ENCODE measurements at places on chromosomes 13 and 19.
A peak's percentile ranks its signal among the peaks of the same experiment; 100 is the strongest.

GRCh38 chr13:98466634-98467236 is 110.2 kb downstream of the STK24 start:
- peak; percentile 66 for DNase-seq

- no peak for DNase-seq
Measured at GRCh38 chr13:78323848-78324247, 279.5 kb downstream of the POU4F1 start.

- no peak for DNase-seq
Measured at GRCh38 chr13:53411463-53411862, 382.9 kb downstream of the OLFM4 start.

GRCh38 chr13:72181661-72182060 is 314.7 kb upstream of the DACH1 start:
- no peak for DNase-seq

DNA sequence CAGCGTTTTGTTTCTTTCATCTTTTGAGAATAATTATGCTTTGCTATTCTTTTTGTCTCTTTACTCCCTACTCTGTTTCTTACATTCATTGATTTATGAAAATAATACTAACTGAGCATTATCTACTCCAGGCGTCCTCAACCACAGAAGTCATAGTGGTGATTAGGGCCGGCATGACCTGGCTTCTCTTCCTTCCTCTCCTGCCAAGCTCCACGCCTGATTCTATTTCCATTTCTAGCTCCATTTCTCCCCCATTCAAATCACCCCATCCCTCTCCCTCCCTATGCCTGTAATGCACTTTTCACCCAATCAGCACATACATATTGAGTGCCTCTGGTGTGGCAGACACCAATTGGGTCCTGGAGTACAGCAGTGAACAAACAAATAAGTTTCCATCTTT is 183.2 kb upstream of the GPR12 start:
- DNase-seq: no peak

DNA sequence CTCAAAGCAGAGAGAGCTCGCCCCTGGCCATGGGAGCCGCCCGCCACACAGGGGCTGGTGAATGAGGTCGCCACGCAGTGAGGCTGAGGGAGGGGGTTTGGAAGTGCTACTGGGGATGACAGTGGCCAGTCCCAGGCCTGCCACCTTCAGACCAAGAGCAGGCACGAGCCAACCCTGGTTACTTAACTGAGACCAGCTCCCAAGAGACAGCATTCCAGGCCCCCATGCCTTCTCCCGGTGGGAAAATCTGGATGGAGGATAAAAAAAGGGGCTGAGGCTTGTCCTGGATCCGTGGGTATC is 43.3 kb downstream of the RAB20 start:
- no peak for DNase-seq

- no peak for DNase-seq
Measured at GRCh38 chr13:106541826-106542225, 6.4 kb upstream of the EFNB2 start.

DNA sequence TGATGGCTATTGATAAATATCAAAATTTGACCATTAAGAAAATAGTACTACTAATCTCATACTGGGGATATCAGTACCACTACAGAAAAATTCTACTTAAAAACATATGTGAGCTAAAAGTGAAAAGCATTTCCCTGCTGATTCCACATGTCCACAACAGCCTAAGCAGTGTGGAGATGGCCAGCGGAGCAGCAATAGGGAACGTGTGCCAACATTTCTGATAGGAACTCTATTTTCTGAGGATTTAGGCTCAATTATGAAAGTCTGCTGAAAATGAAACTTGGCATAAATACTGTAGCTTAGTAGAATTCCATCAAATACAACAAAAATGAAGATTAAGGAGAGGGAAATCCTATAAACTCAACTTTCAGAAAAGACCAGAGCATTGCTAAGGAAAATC is 311.6 kb downstream of the ENOX1 start:
- DNase-seq: no peak

DNA sequence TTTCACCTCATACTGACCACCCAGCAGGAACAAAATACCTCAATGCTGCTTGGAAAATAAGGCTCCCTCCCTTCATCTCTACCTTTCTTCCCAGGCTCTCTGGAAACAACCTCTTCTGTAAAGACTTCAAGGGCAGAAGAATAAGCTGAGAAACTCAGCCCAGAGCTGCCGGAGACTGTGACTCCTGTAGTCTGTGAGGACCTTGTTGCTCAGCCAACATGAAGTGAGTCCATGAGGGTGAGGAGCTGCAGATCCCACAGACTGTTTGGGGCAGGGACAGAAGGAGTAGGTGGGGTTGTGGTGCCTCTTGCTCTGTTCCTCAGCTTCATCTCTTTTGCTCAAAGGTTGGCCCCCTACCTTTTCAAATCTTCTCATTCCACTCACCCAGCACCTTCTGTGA is 7.8 kb downstream of the LILRA5 start:
- DNase-seq: no peak

GRCh38 chr19:38635483-38636399 is 11.7 kb upstream of the ACTN4 start:
- DNase-seq: no peak

All from 8988T (cell line).